ENCODE measurements at places on chromosomes 11 and 22. TPM values are rescaled to one million over a fixed set of nuclear protein-coding genes. Genes with fewer than 3 reads are reported as not detected.

HBB gene
- not detected for total RNA-seq

PLEKHA7 gene
- 37.2 TPM for total RNA-seq

NECTIN1 gene
- total RNA-seq, result 8.4 TPM

RAPSN gene
- total RNA-seq, result not detected

SMTNL1 gene
- total RNA-seq, result not detected

CRYBA4 gene
- not detected for total RNA-seq

CASP5 gene
- total RNA-seq, result not detected

GRIA4 gene
- not detected for total RNA-seq

BIK gene
- 1.1 TPM for total RNA-seq

FAM180B gene
- total RNA-seq, result not detected

INS gene
- total RNA-seq, result not detected

OR4A15 gene
- not detected for total RNA-seq

SLC37A2 gene
- 0.09 TPM for total RNA-seq

CNGA4 gene
- not detected for total RNA-seq

SAA4 gene
- total RNA-seq, result not detected

DDIAS gene
- 18.1 TPM for total RNA-seq

IFITM1 gene
- total RNA-seq, result not detected

OR52A1 gene
- total RNA-seq, result not detected

LYVE1 gene
- total RNA-seq, result 0.27 TPM

APOBEC3A gene
- not detected for total RNA-seq

NUDT8 gene
- total RNA-seq, result 13.7 TPM

BARX2 gene
- total RNA-seq, result not detected

XNDC1N gene
- 3.9 TPM for total RNA-seq

IGSF9B gene
- total RNA-seq, result 1.8 TPM

SLC5A4 gene
- not detected for total RNA-seq

FOLR1 gene
- not detected for total RNA-seq

FAT3 gene
- total RNA-seq, result 0.27 TPM

TMEM126B gene
- 46.7 TPM for total RNA-seq

CAPN5 gene
- 12.4 TPM for total RNA-seq

SCUBE1 gene
- total RNA-seq, result 0.15 TPM

SEZ6L gene
- not detected for total RNA-seq

DDTL gene
- total RNA-seq, result 1.9 TPM

CARD10 gene
- 16.7 TPM for total RNA-seq

SLC22A8 gene
- total RNA-seq, result not detected

YAP1 gene
- 53.8 TPM for total RNA-seq

MB gene
- 7.8 TPM for total RNA-seq

CCDC188 gene
- not detected for total RNA-seq

MMP27 gene
- not detected for total RNA-seq

QSER1 gene
- total RNA-seq, result 19.8 TPM

OR2AT4 gene
- total RNA-seq, result not detected

SMC1B gene
- total RNA-seq, result not detected

UBQLNL gene
- not detected for total RNA-seq

SLC7A4 gene
- total RNA-seq, result not detected

DMC1 gene
- total RNA-seq, result 5.4 TPM

TRIM49B gene
- not detected for total RNA-seq

NXPE2 gene
- not detected for total RNA-seq

APOA5 gene
- total RNA-seq, result not detected

HEPACAM gene
- total RNA-seq, result not detected

LIF gene
- 40.8 TPM for total RNA-seq

C11orf21 gene
- not detected for total RNA-seq

RIMBP3C gene
- 0.13 TPM for total RNA-seq

HSCB gene
- 11.4 TPM for total RNA-seq

CHKB gene
- total RNA-seq, result 29.8 TPM

APLP2 gene
- 192 TPM for total RNA-seq

SYCE3 gene
- total RNA-seq, result not detected

MMP10 gene
- total RNA-seq, result 0.88 TPM

RIMBP3B gene
- total RNA-seq, result 0.67 TPM

TRPM5 gene
- not detected for total RNA-seq

Measured in A549 treated with ZK216348 at 1 μM for 4 hours (cell line).